Lower leg skin (tissue), 4 donors: ENCODE measurements at places on chromosomes 7 and 10.
A peak's percentile ranks its signal among the peaks of the same experiment; 100 is the strongest.

GRCh38 chr7:92647011-92647625, 56.9 kb upstream of the FAM133B start:
- DNase-seq: no peak

- DNase-seq: no peak
These were observed 162.2 kb downstream of the PKD1L1 start for GRCh38 chr7:47785923-47786556.

- DNase-seq: no peak
These were observed 90.0 kb upstream of the PLXNA4 start for GRCh38 chr7:132666071-132666773.

DNA sequence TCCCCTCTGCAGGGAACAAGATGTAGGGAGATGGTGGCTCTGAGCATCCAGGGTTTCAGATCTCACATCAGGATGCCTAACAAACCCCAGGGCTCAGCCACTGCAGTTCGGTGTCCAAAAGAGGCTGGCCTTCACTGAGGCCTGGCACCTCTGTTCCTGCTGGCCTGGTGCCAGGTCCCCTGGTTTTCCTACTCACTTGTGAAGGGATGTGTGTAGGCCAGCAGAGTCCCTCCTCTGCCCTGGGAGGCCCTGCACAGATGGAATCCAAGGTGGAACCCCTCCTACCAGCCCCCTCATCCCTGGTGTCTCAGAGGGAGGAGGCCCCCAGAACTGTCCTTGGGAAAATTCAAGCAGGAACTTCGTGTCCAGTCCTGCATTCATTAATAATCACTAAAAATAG, 260.6 kb downstream of the CCSER2 start:
- no peak for DNase-seq

DNA sequence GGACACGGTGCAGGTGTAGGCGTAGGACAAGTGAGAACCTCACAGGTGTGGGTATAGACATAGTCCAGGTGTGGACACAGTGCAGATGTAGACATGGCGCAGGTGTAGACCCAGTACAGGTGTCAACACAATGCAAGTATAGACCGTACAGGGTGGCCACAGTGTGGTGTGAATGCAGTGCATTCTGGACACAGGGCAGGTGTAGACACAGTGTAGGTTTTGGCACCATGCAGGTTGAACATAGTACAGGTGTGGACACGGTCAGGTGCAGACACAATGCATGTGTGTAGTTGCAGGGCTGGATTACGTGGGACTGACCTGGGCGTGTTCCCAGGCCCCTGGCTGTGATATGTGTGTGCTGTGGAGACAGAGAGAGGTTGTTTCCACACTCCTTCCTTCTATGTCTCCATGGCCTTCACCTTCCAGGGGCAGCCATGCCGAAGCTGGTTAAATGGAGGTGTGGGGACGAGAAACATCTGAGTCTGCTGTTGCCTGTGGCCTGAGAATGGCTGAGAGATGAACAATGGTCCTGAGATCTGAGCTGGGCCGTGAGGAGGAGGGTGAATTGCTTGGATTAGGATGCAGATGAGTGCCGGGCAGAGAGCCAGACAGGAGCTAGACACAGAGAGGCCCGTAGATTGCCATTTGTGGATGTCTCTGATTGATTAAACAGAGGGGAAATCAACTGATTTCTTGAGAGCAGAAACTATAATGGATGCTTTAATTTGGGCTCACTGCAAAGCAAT, 343.9 kb upstream of the SHH start:
- peak; percentile 70 for DNase-seq

- no peak for DNase-seq
These were observed 4.8 kb upstream of the CDK6 start for GRCh38 chr7:92841192-92841591.

GRCh38 chr7:138975343-138976104, 5.7 kb downstream of the KIAA1549 start:
- DNase-seq: no peak

- no peak for DNase-seq
These were observed 232.1 kb upstream of the LYZL1 start for GRCh38 chr10:29056729-29057128.

DNA sequence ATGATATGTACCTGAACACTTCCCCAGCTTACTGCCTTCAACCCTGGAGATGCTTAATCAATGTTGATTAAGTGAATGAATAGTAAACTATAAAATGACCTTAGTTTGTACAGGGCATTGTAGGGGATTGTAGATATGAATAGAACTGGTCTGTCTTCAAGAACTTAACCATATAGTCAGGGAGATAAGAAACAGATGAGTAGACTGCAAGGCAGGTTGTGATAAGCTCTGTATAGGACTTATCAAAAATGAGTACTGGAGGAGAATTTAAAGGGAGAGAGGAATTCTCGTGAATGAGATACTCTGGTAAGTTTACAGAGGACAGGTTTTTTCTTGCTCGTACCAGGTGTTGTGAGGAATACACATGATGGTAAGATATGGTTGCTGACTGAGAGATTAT, 27.6 kb downstream of the SGPL1 start:
- no peak for DNase-seq

- no peak for DNase-seq
These were observed 27.3 kb downstream of the NAPEPLD start for GRCh38 chr7:103121641-103122040.

GRCh38 chr10:122323941-122324675, 50.4 kb upstream of the PLEKHA1 start:
- no peak for DNase-seq

DNA sequence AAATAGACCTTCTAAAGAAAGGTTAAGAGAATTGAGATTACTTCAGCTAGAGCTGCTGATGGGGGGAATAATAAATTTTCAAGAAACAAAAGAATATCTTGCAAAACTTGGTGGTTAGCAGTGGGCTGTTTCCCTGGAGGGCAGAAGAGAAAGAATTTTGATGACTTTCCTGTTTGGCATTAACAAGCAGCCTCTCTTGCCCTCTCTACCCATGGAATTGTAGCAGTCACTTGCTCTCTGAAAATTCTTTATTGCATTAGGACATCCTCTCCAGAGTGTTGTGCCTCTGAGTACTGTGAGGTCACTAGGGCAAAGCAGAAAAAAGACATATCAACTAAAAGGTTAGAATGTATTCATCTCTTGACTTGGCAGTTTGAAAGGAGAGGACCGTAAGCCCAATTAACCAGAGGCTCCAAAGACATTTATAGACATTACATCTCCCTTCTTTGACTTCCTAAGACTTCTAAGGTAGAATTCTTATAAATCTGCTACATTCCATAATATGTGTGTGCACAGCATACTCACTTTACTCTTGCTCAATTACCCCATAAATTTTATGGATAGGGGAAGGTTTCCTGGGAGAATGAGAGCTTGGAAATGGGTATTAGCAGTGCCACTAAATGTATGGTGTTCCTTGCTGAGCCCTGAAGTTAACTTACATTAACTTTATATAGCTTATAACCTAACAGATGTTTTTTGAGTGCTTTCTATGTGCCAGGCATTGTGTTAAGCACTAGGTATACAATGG, 215.3 kb downstream of the KIF20B start:
- DNase-seq: no peak

DNA sequence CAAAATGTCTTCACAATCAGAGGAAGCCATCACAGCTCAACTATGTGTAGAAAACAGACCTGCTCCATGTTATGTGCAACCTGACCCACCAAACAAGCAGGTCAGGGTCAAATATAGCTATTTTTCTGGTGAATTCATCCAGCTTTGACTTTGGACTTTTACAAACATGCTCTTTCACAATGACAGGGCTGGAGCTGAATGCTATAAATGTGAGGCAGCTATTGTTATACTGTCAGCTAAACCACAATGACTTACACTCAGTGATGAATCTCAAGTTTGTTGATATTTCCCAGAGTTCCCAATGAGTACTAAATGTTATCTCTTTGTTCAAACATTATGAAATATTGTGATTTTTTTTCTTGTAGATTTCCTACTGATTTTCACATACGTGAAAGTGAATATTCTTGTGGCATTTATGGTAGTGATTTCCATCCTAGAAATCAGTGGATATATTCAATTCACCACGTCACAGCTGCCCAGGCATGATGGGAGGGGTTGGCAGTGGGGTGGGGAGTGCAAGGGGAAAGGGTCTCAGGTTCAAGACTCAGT, 2.5 kb upstream of the ITIH2 start:
- DNase-seq: no peak

DNA sequence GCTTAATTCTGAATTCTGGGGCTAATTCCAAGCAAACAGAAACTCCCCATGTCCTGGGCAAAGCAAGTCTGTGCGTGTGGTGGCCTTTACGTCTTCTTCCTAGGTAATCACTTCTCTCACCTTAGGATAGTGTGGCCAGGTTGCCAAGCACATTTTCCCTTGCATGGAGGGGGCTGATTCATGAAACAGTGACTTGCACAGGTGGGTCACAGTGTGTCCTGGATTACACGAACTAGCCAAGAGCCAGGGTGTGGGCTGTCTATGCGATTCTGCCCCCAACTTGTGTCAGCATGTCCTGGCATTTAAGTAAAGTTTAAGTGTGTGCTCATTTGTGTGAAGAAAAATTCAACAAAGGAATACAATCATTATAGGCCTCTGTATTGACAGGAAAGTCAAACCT, 18.5 kb upstream of the SEM1 start:
- no peak for DNase-seq

GRCh38 chr7:47453093-47454061, 128.5 kb downstream of the TNS3 start:
- DNase-seq: peak; percentile 85

DNA sequence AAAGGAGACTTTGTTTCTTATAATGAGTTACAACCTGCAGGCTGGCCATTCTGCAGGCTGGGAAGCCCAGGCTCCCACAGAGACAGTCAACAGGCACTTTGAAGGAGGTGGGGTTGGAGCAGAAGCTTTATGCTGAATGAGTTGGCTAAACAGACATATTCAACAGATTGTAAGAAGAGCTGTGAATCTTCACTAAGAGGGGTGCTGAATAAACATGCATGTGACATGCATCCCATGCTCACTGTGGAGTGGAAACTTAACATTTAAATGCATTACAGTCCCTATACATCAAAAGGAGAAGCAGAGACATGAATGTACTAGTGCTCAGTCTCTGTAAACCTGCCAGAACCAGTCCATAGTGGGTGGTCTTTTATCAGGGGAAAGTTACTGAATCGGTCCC, 1.4 kb upstream of the CFAP69 start:
- DNase-seq: no peak

DNA sequence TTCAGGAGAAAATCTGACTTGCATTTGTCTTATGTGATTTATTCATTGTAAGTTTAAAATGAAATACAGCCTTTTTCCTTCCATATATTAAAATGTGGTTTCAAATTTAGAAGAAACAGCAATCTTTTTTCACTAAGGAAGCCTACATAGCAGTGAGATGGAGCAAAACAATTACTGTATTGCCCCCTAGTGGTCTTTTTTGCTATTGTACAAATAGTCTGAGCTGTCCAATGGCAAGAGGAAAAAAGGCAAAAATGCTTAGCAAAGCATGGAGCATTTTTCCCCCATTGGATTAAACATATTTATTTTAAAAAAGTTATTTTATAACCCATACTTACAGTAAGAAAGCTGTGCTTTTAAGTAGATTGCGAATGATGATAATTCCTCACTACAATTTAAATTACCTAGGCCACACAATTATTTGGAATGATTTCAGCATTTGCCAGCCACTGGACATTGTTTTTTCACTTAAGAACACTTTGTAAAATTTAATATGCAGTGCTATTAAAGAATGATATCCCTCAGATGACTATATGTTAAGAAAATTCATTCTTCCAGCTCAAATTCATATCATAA, 119.5 kb downstream of the CPED1 start:
- DNase-seq: no peak

DNA sequence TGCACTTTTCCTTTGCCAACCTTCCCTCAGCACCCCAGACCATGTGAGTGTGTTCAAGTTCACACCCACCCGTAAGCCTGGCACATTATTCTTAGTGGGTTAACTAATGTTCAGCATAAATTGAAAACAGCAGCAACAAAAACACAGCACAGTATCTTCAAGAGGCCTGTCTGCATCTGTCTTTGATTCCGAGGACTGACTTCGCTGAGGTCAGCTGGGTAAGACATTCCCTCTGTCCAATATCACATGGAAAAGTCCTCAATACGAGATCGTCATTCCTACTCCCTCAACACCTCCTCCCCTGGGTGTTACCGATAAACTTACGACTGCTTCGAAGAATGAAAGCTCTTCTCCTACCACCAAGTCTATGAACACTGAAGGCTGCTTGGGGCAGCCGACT, 218.8 kb downstream of the SFMBT2 start:
- no peak for DNase-seq

GRCh38 chr7:21568762-21569161, 25.9 kb downstream of the DNAH11 start:
- DNase-seq: no peak

- no peak for DNase-seq
These were observed 38.1 kb upstream of the XPNPEP1 start for GRCh38 chr10:109961174-109962001.

DNA sequence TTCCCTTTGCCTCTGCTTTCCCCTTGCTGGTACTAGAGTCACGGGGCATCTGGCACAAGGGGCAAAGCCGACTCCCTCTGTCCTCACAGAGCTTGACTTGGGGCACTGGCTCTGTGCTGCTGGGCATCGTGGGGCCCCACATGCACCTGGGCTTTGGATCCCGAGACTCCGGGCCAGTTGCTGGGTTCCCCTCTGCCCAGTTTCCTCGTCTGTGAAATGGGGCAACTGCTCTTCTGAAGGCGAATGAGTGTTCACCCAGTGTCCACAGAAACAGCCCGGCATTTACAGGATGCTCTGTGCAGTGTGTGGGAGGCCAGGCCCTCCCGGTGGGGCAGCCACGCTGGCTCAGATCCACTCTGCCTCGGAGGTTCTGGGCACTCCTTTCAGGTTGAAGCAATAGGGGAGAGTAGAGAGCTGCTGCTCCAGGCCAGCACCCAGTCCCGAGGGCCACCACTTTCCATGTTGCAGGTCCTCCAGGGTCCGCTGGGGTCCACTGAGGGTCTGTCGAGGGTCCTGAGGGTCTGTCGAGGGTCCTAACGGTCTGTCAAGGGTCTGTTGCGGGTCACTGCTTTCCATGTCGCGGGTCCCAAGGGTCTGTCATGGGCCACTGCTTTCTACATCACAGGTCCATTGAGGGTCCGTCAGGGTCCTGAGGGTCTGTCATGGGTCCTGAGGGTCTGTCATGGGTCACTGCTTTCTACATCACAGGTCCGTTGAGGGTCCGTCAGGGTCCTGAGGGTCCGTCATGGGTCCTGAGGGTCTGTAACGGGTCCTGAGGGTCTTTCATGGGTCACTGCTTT, 103.6 kb downstream of the VIPR2 start:
- DNase-seq: no peak

- DNase-seq: no peak
These were observed 85.2 kb upstream of the DNAAF5 start for GRCh38 chr7:641269-641671.

DNA sequence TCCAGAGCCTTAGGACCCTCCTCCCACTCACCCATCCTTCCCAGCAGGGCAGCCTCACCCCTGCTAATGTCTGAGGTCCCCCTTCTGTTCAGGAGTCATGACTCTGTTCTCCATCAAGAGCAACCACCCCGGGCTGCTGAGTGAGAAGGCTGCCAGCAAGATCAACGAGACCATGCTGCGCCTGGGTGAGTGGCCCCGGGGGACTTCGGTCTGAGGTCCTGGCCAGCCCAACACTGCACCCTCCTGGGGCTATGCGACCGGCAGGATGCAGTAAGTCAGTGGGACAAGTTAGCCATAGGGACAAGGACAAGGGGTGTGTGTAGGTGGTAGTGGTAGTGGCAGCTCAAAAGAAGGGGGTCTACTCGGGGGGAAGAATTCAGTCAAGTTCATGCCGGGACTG, 16.2 kb upstream of the AHCYL2 start:
- no peak for DNase-seq

- DNase-seq: no peak
These were observed 37.4 kb downstream of the ZNRF2 start for GRCh38 chr7:30321882-30322192.

- no peak for DNase-seq
These were observed 252.2 kb downstream of the ELFN1 start for GRCh38 chr7:1922071-1922869.
